ENCODE measurements at places on chromosomes 6 and 20. TPM values are rescaled to one million over a fixed set of nuclear protein-coding genes. Genes with fewer than 3 reads are reported as not detected.

DNA sequence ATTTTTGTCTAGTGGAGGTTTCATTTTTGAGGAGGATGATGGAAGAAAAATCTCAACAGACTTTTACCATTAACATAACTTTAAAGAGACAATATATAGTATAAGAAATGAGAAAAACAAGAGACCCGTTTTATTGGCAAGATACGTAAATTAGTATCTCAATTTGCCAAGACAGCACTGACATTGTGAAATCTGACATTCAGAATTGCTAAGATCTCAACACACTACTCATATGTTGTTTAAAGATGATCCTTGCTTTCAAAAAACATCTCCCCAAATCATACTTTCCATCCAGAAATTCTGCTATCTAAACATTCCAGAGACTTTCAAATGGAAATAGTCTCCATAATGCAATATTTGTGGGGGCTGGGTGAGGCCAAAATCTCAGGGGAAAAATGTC lies 220.9 kb upstream of the CEP162 start:
- DNase-seq, result no peak

DNA sequence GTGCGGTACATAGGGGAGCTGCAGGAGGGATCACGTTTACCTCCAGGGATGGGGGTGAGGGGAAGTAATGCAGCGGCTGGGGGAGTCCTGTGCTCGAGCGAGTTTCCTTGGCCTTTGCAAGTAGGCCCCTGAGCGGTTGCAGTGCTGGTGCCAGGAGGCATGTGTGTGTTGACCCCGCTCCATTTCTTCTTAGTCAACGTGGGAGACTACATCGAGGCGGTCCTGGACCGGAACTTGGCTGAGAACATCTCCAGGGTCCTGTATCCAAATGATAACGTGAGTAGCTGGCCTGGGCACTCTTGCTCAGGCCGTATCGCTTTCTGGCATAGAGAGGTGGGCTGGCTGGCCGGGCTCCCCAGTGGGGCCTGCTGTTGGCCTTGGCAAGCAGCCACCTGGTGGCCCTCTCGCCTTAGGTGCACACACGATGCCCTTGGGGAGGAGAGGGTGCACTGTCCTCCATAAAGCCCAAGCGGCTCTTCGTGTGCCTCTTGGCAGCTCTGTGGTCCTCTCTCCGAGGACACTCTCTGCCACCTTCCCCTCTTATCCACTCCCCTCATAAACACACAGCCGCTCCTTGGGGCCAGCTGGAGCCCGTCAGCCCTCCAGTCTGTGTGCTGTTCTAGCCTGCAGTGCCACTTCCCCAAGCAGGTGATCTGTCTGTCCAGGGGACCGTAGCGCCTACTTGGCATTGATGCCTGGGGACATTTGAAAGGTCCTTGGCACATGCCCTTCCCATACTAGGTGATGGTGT lies 29.3 kb downstream of the PYGB start:
- peak; percentile 47 for DNase-seq

The DYNLT2 gene
- 6.1 TPM for polyA plus RNA-seq

GRCh38 chr6:3237761-3238662 lies 10.6 kb upstream of the TUBB2B start:
- DNase-seq, result no peak

DNA sequence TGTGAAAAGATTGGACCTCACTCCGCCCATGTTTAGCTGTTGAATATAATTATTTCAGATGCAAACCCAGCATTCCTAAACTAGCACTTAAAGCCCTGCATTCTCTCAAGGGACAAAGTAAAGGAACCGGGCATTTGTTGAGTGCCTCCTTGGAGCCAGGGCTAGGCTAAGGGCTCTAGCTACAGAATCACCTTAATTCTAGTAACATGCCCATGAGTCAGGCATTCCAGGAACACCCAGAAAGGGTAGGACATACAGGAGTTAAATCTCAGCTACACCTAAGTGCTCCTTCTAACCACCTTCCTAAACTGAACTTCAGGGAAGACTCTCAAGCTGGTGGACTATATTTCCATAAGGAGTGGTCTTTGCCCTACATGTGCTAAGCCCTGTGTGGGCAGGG lies 89.4 kb downstream of the SLC24A3 start:
- no peak for DNase-seq
